ENCODE measurements at places on chromosomes 7 and 10.

DNA sequence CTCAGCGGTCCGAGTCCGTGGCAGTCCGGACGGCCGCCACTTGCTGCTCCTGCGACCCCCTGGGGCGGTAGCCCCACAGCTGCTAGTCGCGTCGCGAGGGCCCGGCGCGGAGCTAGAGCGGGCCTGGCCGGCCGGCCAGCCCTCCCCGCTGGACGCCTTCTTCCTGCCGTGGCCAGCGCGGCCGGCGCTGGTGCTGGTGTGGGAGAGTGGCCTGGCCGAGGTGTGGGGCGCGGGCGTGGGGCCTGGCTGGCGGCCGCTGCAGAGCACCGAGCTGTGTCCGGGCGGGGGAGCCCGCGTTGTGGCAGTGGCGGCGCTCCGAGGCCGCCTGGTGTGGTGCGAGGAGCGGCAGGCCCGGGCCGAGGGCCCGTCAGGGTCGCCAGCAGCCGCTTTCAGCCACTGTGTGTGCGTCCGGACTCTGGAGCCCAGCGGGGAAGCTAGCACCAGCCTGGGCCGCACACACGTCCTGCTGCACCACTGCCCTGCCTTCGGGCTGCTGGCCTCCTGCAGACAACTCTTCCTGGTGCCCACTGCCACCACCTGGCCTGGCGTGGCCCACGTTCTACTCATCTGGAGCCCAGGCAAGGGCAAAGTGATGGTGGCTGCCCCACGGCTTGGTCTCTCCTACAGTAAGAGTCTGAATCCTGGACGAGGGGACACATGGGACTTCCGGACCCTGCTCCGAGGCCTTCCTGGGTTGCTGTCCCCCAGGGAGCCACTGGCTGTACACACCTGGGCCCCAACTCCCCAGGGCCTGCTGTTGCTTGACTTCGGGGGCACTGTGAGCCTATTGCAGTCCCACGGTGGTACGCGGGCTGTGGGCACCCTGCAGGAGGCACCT lies 631 bp downstream of the HPS6 start:
- no peak for DNase-seq

DNA sequence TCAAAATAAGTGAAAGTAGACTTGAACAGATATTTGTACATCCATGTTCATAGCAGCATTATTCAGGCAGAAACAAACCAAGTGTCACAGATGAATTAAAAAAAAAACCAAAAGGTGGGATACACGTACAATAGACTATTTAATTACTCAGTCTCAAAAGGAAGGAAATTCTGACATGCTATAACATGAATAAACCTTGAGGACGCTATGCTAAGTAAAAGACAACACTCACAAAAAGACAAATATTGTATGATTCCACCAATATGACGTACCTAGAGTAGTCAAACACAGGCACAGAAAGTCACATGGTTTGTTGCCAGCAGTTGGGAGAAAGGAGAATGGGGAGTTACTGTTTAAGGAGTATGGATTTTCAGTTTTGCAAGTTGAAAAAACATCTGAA lies 18.0 kb upstream of the CFAP70 start:
- DNase-seq = no peak

- DNase-seq = no peak
Measured at GRCh38 chr10:99172128-99172738, 63.4 kb downstream of the HPSE2 start.

- no peak for DNase-seq
Measured at GRCh38 chr10:103500481-103500880, 7.0 kb downstream of the NEURL1 start.

GRCh38 chr7:106731646-106732444 lies 70.9 kb upstream of the CCDC71L start:
- DNase-seq = no peak

DNA sequence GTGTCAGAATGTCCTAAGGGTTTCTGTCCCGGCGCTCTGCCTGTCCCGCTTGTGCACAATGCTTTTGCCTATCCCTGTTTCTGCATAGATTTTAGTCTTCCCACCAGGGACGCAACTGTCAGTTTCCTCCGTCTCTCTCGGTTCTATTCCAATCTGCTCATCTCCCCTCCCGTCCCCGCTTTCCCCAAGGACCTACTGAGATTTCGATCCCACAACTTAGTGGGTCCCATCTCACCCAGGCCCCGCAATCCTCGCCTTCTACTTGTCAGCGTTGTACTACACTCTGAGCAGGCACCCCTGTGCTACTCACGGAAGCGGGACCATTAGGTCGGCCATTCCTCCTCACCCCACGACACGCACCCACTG lies 519 bp upstream of the ZNF655 start:
- DNase-seq = no peak

- no peak for DNase-seq
Measured at GRCh38 chr10:112304267-112304859, 21.2 kb downstream of the TECTB start.

DNA sequence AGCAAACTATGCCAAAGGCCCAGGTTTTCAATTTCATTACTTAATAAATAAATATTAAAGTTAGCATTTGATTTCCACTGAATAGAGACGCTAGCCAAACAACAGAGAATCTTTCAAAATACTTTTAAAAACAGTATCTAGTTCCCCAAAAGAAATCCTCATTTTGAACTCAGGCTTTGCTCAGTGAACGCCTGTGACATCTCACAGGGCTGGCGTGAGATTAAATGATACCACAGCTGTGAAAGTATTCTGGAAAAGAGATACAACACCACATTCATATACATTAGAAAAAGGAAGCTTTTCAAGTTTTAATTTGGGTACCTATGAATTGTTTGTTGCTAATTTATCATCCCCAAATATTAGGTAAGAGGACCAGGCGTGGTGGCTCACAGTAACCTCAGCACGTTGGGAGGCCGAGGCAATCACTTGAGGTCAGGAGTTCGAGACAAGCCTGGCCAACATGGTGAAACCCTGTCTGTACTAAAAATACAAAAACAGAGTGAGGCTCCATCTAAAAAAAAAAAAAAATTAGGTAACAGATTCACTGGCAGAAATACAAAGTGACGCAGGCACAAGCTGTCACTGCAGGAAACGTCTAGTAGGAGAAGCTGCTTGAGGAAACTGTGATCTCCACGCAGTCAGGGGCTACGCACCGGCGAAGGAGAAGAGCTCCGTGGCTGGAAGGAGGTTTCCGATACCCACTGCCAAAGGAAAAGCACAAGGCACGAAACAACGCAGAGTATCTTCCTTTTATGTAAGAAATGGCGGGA lies 50.0 kb downstream of the AMZ1 start:
- no peak for DNase-seq
